ENCODE measurements at places on chromosomes 13 and 19.

DNA sequence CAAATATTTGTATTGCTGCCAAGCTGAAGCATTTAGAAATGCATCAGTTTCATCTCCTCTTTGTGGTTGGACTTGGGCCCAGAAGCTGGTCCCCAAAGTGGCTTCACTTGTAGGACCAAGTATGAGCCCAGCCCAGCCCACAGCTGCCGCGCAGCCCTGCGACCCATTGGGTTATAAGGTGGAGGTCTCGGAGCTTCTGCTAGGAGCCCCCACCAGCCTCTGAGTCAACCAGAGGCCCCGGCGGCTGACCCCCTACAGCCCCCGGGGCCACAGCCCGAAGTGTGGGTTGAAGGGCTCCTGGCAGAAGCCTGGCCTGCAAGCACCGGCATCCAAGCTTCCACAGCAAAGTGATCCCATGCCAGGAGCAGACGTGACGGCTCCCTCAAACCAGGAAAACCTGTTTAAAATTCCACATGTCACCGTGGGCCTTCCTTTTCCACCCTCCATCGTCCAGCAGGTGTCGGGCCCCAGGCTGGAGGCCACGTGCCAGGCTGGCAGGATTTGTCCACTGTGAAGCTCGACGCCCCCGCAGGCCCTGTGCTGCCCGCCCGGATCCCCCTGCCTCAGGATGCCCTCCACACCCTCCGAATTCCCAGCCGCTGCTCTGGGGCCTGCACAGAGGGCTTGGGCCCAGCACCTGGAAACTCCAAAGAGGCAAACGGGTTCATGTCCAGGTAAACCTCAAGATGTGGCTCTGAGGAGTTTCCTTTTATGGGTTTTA is 54.7 kb downstream of the C13orf46 start:
- no peak for DNase-seq

DNA sequence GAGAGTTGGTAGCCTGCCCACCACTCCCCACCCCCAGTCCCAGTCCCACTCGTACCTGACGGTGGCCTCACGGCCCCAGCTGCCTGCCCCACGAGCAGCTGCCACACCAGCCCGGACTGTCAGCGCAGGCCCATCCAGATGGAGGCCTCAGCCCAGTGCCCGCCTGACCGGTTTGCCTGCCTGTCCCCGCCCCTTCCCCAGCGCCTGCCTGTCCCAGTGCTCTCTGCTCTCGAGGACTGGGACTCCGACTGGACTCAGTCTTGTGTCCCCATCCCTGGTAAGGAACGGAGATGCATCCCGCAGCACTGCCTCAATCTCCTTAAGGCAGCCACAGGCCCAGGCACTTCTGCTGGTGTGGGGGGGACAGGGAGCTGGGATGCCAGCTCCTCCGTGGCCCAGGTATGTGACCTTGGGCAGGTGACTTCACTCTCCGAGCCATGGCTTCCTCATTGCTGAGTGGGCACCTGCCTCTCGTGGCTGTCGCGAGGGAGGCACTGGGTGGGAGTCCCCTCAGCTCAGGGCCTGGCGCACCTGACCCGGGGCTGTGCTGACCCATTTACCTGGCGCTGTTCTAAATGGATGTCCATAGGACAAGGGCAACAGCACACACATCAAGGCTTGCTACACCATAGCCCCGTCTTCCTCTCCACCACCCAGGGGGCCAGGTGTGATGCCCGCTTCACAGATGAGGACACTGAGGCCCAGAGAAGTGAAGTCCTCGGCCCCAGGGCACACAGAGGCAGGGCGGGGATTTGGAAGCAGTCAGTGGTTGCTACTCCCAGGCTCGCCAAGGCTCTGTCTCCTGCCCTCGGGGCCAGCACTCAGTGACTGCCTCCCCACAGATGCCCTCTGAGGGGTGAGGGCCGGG is at the start of gene NKPD1:
Gene NKPD1 (minus strand): TSS at position 113 of the 868 bp plus-strand sequence. CDS start 832 bp downstream, outside the sequence.
- DNase-seq = no peak

DNA sequence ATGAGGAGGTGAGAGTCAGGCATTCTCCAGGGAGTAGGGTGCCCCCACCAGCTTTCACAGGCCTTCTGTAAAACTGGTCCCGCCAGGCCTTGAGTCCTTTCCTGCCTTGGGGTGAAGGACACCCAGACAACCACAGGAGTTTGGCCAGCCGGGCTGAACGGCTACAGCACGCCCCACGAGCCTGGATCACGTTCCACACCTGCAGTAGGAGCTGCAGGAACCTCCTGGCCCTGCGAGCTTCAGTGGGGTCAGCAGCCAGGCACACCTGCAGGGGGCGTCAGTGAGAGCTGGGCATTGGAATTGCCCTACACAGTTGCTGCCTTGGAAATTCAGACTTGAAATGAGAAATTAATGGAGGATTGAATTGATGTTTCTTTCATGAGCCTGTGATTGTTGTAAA is 45.7 kb downstream of the COL4A2 start:
- DNase-seq = no peak

DNA sequence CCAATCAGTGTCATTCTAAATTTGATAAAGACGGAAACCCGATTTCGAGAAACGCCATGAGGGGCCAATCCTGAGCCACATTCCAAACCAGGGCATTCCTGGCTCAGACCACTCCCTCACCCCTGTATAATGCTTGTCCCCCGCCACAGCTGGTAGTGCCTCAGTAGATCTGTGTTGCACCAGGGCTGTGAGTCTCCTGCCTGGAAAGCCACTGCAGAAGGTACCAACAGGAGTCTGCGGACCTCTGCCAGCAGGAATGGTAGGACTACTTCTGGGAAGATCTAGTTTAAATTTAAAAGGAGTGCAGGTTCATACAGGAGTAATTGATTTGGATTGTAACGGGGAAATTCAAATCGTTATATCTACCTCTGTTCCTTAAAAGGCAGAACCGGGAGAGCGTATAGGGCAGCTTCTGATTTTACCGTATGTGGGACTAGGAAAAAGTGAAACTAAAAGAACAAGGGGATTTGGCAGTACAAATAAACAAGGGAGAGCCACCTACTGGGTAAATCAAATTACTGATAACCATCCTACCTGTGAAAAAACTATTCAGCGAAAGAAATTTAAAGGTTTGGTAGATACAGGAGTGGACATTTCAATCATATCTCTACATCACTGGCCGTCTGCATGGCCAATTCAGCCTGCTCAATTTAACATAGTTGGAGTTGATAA is 20.8 kb upstream of the ZNF266 start:
- DNase-seq = no peak

DNA sequence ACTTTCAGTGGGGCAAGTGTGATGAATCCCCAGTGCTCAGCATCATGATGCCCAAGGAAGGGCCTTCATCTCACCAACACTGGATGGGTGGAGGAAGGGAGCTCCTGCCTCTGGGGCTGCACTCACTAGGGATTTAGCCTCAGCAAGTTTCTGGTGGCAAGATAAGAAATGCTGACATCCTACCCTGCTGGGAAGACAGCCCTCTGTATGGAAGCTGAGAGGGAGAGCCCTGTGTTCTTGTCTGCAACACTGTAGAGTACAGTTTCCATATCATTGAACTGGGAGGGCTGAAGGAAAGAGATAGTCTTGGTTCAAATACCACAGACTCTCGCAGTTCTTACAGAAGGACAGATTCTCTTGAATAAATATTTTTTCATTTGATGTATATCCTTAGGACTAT is 7.3 kb upstream of the ZNF460 start:
- DNase-seq = no peak

DNA sequence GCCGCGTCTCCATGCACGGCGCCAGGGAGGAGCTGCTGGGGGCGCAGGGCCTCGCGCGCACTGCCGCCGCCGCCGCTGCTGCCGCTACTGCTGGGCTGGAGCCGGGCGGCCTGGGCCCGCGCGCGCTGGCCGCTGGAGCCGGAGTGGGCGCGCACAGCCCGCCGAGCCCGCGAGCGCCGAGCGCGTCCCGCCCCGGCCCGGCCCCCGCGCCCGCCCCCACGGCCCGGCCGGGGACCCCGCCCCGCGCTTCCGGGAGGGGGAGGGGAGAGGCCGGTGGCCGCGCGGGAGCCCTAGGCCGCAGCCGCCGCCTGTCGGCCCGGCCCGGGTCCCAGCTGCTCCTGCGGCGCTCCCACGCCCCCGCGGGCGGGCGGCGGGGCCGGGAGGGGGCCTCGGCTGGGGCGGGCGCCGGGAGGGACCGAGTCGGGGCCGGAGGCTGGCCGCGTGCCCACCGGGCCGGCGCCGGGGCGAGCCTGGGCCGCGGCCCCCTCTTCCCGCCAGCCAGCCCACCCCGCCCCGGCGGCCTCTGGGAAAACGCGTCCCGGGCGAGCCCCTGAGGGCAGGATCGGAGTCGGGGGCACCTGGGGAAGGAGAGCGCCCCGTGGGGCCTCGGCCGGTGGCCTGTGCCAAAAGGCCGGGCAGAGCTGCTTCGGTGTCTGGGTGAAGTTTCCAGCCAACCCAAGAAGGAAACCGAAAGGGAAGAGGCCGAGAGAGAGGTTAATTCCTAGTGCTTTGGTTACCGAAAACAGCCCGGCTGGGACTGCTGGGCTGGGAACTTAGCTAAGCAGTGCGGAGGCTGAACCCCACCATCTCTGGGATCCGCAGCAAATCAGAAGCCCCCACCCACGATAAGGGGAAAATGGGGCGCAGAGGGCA is at the start of gene STK24:
Gene STK24 (minus strand): TSS at position 145 of the 873 bp plus-strand sequence. CDS start 321 bp downstream, outside the sequence.
- peak; percentile 86 for DNase-seq

DNA sequence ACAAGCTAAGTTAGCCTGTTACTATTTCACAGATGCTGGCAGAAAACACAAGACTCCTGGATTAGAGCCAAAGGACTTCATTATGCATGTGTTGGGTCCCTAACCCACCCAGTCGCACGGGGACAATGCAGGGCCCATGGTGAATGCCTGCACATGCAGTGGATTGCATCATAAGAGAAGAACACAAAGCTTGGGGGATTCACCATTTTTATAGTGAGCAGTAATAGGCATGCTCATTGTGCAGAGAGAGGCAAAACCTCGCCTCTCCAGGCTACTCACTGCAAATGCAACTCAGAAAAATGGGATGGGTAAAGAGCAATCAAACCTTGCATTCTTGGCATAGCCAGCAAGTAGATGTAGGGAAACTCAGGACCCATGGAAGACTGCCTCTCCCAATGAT is 115.8 kb downstream of the DIAPH3 start:
- no peak for DNase-seq

DNA sequence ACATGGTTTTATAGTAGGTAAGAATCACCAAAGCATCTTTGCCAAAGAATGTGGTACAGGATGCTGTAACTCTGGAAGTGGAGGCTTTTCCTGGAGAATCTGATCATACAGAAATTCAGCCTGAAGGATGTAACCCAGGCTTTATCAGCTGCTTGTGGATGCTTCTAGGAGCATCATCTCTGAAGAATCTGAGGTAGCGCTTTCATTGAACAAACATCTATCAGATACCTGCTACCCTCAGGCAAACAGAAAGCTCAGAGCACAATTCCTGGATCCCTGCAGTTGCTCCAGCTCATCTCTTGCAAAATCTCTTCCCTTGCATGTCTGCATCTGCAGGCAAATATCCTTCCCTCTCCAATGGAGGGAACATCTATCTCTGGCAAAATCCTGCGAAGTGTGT is 9.3 kb downstream of the FAM124A start:
- DNase-seq = no peak

GRCh38 chr13:33884531-33885220 is 66.7 kb downstream of the RFC3 start:
- DNase-seq = no peak

DNA sequence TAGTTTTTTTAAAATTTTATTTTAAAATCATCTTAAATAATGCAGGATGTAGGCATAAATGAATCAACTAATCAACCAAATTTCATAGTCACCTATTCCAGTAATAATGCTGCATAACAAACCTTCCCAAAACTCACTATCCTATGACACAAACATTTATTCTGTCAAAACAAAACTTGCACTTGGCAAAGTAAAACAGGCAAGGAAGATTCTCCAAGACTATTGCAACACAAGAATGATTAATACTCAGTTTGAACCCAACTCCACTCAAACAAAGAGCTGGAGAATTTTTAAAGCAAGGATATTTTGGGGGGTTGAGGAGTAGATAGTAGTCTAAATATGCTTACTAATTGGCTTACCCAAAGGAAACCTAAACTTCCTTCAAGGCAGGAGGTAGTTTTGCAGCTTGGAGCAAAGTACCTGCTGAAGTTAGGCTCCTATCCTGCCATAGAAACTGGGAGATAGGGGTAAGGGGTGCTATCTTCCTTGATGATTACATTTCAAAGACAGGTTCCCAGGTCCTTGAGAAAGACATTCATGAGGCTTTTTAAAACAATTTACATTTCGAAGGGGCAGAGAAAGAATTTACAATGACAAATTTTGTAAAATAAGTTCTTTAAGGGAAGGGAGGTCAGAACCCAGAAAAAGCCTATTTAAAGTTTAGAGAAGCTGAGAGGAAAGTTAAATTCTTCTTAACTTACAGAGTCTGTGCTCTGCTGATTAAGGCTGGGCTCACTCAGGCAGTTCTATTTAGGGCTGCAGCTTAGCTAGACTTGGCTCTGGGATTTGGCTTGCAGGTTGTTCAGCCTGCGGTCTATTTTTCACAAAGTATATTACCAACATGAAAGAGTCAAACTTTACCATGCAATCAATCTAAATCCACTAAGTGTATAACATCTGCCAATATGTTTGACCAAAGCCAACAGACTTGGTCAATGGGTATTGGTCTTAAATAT is 549.0 kb downstream of the KCTD12 start:
- DNase-seq = no peak

GRCh38 chr13:33123066-33123859 is 107.0 kb downstream of the KL start:
- DNase-seq = no peak

DNA sequence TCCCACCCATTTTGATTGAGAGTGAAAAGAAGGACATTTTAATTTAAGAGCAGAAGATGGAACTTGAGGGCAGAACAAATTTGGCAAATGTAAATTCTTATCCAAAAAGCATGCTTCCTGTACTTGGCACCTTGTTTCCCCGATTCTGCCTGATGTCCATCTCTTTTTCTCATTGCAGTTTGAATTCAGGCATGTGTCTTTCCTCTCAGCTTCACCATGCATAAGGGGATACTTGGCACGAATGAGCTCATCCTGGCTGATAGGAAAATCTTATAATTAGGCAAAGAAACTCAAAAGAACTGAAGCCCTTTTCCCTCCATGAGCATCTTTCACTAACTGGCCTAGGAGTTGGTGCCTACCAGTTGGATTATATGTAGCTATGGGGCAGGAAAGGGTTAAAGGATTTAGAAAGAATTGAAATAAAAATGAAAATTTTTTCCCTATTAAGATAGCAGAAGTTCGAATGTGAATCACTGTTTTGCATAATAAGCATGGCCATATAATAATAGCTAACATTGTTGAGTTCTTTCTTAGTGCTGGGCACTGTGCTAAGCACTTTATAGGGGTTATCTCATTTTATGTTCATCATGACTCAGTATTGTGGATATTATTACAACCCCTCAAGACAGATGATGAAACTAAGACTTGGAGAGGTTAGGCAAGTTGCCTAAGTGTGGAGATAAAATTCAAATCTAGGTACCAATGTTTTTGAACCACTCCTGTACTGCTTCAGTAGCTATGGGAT is 386.6 kb downstream of the KCNRG start:
- DNase-seq = no peak

All from cortex of kidney (tissue), 1 donor.